OCI-LY7 (cell line): ENCODE measurements at places on chromosomes 3 and 15.
A peak's percentile ranks its signal among the peaks of the same experiment; 100 is the strongest.

GRCh38 chr3:73739791-73740453, 115.2 kb upstream of the PDZRN3 start:
- DNase-seq, result no peak

DNA sequence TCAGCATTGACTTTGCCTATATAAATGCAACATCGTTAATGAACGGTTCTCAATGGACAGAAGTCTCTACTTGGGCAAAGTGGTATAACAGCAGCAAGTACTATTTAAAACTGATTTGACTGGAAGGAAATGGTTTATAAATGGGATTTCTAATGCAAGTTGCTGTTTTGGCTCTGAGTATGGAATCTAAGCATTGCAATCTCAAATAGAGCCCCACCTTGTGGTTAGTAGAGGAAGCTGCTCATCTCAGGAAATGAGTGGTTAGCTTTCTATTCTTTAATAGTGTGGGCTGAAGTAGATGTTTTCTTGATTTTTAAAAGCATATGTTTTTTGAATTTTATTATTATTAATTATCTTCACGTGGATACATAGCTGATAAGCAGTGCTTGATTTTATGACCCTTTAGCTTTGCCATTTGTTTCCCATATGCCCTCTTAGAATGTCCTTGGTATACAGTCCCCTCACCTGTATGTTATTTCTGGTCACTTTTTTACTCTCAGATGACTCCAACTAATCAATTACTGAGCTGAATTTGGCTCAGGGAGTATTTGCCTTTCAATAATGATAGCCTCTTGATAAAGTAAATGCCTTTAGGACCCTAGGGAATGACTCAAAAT, 67.1 kb downstream of the OXSM start:
- peak; percentile 75 for DNase-seq

DNA sequence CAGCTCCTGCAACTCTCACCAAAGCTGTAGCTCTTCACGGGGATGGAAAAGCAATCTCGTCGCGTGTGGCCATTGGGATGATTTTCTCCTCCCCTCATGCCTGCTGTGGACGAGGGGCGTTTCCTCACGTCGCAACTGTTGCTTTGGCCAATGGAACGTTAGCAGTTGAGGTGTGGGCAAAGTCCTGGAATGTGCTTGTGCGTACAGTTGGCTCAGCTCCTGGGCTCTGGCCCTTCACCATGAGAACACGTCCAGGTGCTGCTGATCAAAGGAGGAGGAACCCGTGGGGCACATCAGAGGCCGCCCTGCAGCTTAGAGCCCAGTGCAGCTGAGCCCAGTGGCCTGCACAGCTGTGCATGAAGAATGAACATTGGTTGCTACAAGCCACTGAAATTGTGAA, 186.1 kb downstream of the TJP1 start:
- no peak for DNase-seq

DNA sequence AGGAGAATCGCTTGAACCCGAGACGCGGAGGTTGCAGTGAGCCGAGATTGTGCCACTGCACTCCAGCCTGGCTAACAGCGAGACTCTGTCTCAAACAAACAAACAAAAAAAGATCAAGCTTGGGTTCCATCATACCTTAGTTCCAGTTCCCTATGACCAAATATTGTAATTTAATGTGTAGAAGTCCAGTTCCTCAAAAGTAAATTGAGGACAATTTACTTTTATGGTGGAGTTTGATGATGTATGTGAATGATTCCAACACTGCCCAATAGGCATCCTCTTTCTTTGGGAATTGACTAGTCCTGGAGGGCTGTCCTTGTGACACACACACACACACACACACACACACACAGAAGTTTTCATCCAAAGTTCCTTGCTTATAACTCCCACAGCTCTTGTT, 2.8 kb upstream of the PKM start:
- DNase-seq, result no peak

DNA sequence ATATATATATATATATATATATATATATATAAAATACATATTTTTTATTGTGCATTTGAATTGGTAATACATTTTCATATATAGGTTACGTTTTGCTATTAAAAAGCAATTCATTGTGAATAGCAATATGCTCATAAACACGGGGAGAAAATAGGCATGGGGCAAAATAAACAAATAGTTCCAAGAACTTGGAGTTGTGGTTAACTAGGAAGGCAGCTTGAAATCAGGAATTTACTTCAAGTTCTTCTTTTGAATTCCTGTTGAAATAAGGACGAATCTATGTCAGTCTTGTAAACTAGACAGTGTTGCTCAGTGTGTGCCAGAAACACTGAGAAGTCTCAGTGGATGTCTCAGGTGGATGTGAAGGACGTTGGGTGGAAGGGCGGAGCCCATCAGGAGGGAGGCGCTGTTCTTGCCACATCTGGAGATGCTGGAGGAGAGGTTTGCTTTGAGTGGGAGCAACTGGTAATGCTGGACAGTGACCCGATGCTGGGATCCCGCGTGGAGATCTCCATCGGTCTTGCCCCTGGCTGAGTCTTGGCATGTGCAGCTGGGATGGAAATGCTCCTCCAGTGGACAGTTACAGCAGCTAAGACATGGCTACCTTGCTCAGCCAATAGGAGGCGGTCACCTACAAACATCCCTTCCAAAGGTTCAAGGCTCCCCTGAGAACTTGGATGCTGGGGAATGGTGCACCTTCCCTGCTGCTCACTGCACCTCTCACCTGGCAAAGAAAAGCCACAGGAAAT, 2.5 kb downstream of the IL16 start:
- no peak for DNase-seq

DNA sequence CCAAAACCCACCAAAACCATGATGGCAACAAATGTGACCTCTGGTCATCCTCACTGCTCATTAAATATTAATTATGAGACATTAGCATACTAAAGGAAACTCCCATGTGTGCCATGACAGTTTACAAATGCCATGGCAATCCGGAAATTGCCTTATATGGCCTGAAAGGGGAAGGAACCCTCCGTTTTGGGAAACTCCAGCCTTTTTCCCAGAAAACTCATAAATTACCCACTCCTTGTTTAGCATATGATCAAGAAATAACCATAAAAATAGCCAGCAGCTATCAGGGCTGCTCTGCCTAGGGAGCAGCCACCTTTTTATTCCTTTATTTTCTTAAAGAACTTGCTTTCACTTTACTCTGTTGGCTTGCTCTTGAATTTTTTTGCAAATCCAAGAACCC, 992.7 kb downstream of the NTRK3 start:
- DNase-seq, result no peak

DNA sequence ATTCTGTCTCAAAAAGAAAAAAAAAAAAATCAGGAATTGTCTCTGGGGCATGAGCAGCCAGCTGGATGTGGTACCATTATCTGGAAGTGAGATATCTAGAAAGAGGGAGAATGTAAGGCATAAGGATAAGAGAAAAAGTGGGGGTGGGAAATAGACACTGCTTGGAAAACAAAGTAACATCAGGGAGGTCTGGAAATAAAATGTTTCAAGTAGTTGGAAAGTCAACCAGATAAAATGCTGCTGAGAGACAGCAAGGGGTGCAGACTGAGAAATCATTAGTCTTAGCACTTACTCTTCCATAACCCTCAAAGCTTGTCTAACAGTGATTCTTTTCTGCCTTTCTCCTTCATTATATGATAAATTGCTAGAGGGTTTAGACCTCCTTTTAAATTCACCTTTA, 159.7 kb upstream of the TBL1XR1 start:
- DNase-seq, result no peak

DNA sequence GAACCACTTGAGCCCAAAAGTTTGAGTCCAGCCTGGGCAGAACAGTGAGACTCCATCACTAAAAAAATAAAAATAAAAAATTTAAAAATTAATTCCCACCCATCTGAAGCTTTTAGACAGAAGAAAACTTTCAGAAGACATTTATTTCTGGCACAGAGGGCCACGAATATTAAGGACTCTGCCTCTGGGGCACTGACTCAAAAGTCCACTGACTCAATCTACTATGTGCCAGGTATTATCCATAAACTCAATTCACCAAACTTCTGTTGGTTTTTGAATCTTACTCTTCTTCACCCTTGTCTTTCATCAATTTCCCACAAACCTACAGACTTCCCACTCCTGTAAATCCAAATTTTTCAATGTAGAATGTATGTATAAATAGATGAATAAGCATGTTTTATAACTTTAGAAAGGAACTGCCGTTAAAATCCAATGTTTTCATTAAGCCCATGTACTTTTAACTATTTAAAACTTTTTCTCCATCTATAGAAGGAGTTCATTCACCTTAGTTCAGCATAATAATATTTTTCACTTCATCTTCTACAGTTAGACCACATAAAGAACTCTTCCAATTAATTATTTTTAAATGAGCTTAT, 19.9 kb downstream of the ATP13A3 start:
- DNase-seq, result no peak

GRCh38 chr15:39857132-39857531, 62.9 kb downstream of the GPR176 start:
- no peak for DNase-seq
